Activated T-helper 2 cell treated with anti-CD3 and anti-CD28 coated beads, Interferon-gamma antibody, Interleukin-2, Interleukin-4, amounts not matched to agents 10 μg/mL and 5 μg/mL and 100 μg/mL, durations not matched to agents 14 hours and 24 hours and 36 hours (primary cell): ENCODE measurements at places on chromosomes 2 and 18. TPM values are rescaled to one million over a fixed set of nuclear protein-coding genes. Genes with fewer than 3 reads are reported as not detected.

ASPRV1 gene
- total RNA-seq, result 1.0 and 1.1 TPM in 2 replicates

- peaks cover 5% of the 10 kb centered on the region for H3K36me3 ChIP-seq
- no peak overlapping the region for H3K27ac ChIP-seq
- no peak overlapping the region for H3K4me3 ChIP-seq
- no peak for DNase-seq
- no peaks in the 10 kb centered on the region for H3K4me1 ChIP-seq
- no peaks in the 10 kb centered on the region for H3K27me3 ChIP-seq
These were observed 43.7 kb downstream of the PRELID3A start for GRCh38 chr18:12451428-12451827.

ARHGEF4 gene
- 0.11 and 0.30 TPM in 2 replicates for total RNA-seq

DNA sequence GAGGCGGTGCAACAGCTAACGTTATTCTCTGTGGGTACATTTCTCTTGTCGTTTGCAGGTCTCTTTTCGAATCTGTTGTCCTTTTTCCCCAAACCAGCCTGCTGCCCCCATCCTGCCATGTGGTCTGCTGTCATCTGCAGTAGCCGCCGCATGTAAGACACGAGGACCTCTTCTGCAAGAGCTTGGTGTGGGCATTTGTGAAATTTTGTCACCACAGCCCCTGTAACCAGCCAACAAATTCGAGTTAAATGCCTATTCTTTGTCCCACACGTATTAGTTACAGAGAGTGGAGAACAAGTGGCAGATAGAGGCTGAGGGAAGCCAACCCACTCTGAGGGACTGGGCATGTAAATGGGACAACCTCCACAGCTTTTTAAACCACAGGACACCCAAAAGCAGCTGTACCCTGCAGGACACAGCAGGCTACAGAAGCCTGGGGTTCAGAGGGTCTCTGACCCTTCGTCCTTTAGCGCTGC is 35.0 kb downstream of the ITGA6 start:
- no peaks in the 10 kb centered on the region for H3K36me3 ChIP-seq
- no peak overlapping the region for H3K27ac ChIP-seq
- H3K4me3 ChIP-seq, result no peak overlapping the region
- H3K27me3 ChIP-seq, result peaks cover 43% of the 10 kb centered on the region
- DNase-seq, result no peak

- no peaks in the 10 kb centered on the region for H3K36me3 ChIP-seq
- DNase-seq, result no peak
- H3K4me1 ChIP-seq, result peaks cover 2% of the 10 kb centered on the region
- H3K27ac ChIP-seq, result no peak overlapping the region
These were observed 45.1 kb upstream of the HPCAL1 start for GRCh38 chr2:10257500-10258147.

DNA sequence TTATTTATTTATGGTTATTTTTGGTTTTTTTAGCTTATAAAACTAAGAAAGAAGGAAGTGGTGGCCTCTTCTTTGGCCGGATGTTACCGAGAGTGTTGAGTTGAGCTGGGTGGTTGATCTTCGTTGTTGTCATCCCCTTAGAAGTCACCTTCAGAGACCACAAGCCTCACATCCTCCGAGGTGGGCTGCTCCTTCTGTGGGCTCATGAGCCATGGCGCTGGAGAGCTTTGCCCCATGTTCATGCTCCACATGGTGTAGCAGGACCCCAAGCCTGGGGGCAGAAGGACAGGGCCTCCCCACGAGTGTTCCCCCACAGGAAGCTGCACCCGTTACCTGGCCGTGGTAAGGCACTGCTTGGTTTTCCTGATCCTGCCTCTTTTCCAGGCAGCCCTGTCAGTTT is 23.4 kb downstream of the SNTG2 start:
- H3K4me3 ChIP-seq, result no peak overlapping the region
- DNase-seq, result no peak
- no peaks in the 10 kb centered on the region for H3K36me3 ChIP-seq
- peaks cover 15% of the 10 kb centered on the region for H3K27me3 ChIP-seq
- no peak overlapping the region for H3K27ac ChIP-seq

GRCh38 chr2:140851258-140851981 is 1279.4 kb downstream of the LRP1B start:
- no peak for DNase-seq
- no peaks in the 10 kb centered on the region for H3K27me3 ChIP-seq
- no peak overlapping the region for H3K27ac ChIP-seq

DNA sequence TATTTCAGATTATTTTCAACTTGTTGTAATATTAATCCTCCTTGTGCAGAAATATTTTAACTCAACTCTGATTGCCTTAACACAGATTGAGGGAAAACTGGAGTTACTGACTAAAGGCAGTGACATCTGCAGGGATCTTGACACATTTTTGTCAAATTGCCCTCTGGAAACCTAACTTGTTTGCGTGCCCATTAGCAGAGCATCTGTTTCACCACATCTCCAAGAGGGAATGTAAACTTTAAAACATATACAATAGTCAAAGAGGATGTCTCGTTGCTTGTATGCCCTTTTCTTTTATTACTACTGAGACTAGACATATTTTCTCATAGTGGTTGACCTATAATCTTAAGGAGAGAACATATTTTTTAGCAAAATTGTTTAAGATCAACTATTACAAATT is 14.2 kb downstream of the INPP1 start:
- H3K27me3 ChIP-seq, result no peaks in the 10 kb centered on the region
- no peaks in the 10 kb centered on the region for H3K36me3 ChIP-seq
- H3K4me3 ChIP-seq, result no peak overlapping the region

NTSR2 gene
- not detected in 2 replicates for total RNA-seq

- no peak for DNase-seq
- H3K27ac ChIP-seq, result no peak overlapping the region
- H3K4me1 ChIP-seq, result peaks cover 28% of the 10 kb centered on the region
- H3K36me3 ChIP-seq, result peaks cover 70% of the 10 kb centered on the region
- no peaks in the 10 kb centered on the region for H3K27me3 ChIP-seq
These were observed 78.2 kb upstream of the ITGB6 start for GRCh38 chr2:160278101-160278878.

DNA sequence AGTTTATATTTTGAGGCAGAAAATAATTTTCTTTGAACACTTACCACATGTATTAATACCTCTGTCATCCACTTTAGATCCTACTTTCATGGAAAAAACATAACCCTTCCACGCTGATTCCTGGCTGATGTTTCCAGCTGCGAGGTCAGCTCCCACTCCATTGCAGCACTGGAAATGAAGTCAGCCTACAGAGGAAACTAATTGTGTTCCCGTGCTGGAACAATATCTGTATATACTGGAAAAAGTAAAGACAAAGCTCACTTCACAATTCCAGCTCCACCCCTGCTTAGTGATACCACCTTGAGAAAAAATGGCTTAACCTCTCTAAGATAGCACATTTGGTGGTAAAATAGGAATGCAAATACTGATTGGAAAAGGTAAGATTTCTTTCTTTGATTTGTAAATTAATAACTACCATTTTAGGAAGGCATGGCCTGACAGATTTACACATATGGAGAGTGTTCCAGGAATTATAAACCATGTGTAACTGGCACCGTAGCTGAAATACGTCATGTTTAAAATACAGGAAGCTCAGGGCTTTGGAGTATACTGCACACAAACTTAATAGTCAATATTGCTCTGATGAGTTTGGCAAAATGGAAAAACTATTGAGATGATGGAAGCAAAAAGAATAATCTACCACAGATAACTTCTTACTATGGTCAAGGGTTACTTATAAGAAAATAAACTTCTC is 90.0 kb downstream of the TRIB2 start:
- no peak overlapping the region for H3K27ac ChIP-seq
- H3K27me3 ChIP-seq, result peaks cover 18% of the 10 kb centered on the region
- no peaks in the 10 kb centered on the region for H3K36me3 ChIP-seq
- no peak overlapping the region for H3K4me3 ChIP-seq
- no peak for DNase-seq

DNA sequence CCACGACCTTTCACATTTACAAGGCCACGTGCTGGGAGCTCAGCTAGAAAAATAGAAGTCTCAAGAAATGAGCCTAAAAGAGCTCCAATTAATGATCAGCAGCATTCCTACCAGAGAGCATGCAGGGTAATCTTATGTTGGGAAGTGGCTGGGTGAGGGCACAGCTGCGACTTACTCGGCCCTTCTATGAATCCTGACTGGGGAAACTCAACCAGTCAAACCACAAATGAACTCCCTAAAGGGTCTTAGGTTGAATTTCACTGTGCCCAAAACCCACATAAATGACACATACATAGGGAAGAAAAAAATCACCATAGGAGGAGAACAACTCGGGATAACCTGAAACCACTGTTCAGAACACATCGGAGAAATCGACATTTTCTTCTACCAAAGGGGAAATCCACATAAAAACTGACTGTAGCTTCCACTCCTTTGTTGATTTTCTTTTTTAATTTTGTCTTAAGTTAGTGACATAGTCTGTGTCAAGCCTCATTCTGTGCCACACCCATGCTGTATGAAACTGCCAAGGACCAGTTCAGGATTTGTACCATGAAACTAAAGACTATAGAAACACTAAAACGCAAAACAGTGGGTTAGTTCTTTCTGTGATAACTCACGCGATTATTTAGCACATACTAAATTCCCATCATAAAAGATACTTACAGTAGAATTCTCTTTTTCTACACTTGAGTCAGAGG is 54.7 kb downstream of the UXS1 start:
- no peak for DNase-seq
- peaks cover 51% of the 10 kb centered on the region for H3K4me1 ChIP-seq
- peaks cover 53% of the 10 kb centered on the region for H3K36me3 ChIP-seq

ERFE gene
- total RNA-seq, result 0.46 and 1.1 TPM in 2 replicates

FER1L5 gene
- total RNA-seq, result not detected in 2 replicates

MYO5B gene
- not detected in 2 replicates for total RNA-seq

SLC9A4 gene
- total RNA-seq, result 0.09 TPM in 2 replicates

SERPINB13 gene
- total RNA-seq, result not detected in 2 replicates

DNA sequence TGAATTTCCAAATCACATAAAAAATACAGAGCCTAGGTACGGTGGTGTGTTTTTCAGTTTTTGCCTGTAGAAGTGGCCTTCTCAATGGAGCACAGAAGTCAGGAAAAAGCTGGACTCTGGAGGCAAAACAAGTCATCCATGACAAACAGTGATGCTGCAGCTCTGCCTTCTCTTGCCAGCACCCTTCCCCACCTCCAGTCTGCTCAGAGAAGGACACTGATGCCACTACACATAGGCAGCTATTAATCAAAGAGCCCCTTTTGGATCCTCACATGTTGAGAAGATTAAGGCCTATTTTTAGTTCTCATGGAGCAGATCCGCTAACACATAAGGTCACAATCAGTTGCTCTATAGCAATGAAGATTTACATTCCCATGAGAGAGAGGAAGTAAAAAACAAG is 181.6 kb upstream of the GALNT5 start:
- no peaks in the 10 kb centered on the region for H3K36me3 ChIP-seq
- H3K27me3 ChIP-seq, result no peaks in the 10 kb centered on the region
- no peaks in the 10 kb centered on the region for H3K4me1 ChIP-seq

GRCh38 chr2:63790491-63790890 is 51.2 kb upstream of the UGP2 start:
- H3K27me3 ChIP-seq, result peaks cover 4% of the 10 kb centered on the region
- peaks cover 5% of the 10 kb centered on the region for H3K4me1 ChIP-seq
- no peak for DNase-seq
- no peaks in the 10 kb centered on the region for H3K36me3 ChIP-seq
- no peak overlapping the region for H3K27ac ChIP-seq
- H3K4me3 ChIP-seq, result no peak overlapping the region

LONRF2 gene
- total RNA-seq, result 0.21 and 0.28 TPM in 2 replicates

- no peak overlapping the region for H3K4me3 ChIP-seq
- H3K36me3 ChIP-seq, result no peaks in the 10 kb centered on the region
- no peaks in the 10 kb centered on the region for H3K4me1 ChIP-seq
- H3K27me3 ChIP-seq, result no peaks in the 10 kb centered on the region
- no peak for DNase-seq
These were observed 680.3 kb downstream of the DPP10 start for GRCh38 chr2:115122701-115123100.

VIL1 gene
- not detected in 2 replicates for total RNA-seq

DNA sequence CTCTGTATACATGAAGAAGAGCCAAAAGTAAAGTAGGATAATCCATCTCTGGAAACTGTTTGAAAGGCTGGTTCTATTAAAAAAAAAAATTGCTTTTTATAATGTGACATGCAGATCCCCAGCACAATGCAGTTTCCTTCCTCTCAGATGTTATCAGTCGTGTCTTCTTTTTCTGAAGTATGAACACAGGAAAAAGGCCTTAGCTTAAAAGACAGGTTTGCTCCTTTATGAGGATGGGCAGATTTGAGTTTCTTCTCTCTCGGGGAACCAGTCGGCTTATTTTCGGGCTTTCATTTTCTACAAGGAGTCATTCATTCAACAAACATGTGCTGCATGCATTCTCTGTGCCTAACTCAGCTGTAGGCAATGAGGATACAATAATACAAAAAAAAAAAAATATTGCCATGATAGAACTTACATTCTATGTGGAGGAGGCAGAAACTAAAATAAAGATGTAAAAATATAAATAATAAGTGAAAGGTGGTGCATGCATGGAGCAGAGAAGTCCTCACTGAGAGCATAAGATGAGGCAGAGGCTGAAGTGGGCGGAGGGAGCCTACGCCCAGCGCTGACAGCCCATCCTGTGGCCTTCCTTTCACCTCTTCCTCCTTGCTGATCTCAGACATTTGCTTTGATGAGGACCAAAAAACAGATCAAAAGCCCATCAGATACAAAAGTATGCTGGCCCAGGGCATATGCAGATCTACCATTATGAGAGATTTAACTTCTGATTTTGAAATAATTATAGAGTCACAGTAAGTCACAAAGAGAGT is at the start of gene CD226:
CD226 (minus strand) TSS at position 513 of the 773 bp plus-strand sequence; CDS start at position 46, 467 bp downstream.
- peaks cover 60% of the 10 kb centered on the region for H3K36me3 ChIP-seq
- peak; percentile 32 for DNase-seq

- H3K4me1 ChIP-seq, result peaks cover 3% of the 10 kb centered on the region
- peaks cover 24% of the 10 kb centered on the region for H3K36me3 ChIP-seq
- no peak overlapping the region for H3K4me3 ChIP-seq
- DNase-seq, result no peak
These were observed 205.4 kb downstream of the HDAC4 start for GRCh38 chr2:239195318-239195871.

TLX2 gene
- total RNA-seq, result 0.82 and 0.92 TPM in 2 replicates

DNA sequence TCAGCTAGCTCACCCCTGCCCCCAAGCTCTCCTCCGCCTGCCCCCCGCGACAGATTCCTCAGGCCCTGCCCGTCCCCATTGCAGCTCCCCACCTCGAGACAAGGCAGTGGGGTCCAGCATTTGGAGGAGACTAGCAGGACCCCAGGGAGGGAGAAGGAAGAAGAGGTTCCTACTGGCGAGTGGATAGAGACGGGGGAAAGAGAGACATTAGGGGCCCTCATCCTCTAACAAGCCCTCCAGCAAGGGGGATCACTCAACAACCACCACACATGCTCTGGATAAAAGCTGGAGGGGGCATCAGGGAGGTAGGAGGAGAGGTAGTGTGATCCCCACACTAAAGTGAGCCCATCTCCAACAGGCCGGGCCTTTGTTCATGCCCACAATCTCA is 8.9 kb upstream of the TNS1 start:
- DNase-seq, result no peak
- no peak overlapping the region for H3K4me3 ChIP-seq
- no peak overlapping the region for H3K27ac ChIP-seq
- peaks cover 43% of the 10 kb centered on the region for H3K27me3 ChIP-seq
- no peaks in the 10 kb centered on the region for H3K36me3 ChIP-seq
- H3K4me1 ChIP-seq, result peaks cover 5% of the 10 kb centered on the region
